ENCODE measurements at places on chromosomes 4 and X.

DNA sequence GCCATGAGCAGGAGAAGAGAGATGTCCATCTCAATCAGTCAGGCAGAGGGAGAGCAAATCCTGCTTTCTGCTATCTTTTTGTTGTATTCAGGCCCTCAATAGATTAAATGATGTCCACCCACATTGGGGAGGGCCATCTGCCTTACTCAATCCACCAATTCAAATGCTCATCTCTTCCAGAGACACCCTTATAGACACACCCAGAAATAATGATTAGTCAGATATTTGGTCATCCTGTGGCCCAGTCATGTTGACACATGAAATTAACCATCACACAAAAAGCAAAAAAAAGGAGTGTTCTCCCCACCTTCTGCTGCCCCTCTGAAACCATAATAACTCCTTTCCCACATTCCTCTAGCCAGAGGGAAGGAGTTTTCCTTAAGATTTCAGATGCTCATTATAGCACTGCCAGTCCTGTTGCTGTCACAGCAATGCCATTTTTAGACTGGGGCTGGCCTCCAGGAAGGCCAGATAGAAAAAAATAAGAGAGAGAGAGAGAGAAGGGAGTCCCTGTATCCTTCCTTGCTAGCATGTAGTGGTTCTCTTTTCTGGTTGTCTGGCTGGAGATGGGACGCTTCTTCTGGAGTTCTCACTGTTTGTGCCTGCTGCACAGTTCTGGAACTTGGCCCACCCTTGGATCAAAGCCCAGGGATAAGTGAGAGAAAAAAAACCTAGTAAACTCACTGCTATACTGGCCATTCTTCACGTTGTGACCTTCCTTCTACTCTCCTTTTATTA lies 177.7 kb downstream of the RBM46 start:
- DNase-seq = no peak

GRCh38 chr4:54942721-54943120 lies 182.7 kb downstream of the KDR start:
- DNase-seq = no peak

DNA sequence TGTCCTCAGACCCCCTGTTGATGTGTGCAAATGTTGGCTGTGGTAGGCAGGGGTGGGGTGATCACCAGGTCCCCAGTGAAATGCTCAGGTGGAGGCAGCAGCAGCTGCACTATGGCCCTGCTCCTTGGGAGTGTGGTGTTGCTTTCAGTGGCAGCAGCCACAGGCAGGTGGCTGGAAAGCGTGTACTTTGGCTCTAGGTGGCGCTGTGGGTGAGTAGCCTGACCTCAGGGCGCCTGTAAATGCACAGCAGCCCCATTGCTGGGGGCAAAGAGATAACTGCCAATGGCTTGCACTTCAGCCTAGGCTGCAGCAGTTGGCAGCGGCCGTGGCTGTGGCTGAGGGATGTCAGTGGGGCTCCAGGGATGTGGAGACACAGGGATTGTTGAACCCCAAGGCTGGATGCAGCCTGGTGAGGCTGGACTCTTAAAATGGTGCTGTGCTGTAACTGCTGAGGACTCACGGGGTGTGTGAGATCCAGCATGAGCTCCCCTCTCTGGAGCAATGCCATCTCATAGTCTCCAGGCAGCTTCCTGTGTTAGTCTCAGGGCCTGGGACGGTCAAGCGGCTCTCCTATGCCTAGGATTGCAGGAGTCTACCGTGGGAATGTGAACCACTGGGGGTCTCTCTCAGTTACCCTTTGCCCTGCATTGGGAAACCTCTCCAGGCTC lies 421.7 kb upstream of the HTR2C start:
- no peak for DNase-seq

DNA sequence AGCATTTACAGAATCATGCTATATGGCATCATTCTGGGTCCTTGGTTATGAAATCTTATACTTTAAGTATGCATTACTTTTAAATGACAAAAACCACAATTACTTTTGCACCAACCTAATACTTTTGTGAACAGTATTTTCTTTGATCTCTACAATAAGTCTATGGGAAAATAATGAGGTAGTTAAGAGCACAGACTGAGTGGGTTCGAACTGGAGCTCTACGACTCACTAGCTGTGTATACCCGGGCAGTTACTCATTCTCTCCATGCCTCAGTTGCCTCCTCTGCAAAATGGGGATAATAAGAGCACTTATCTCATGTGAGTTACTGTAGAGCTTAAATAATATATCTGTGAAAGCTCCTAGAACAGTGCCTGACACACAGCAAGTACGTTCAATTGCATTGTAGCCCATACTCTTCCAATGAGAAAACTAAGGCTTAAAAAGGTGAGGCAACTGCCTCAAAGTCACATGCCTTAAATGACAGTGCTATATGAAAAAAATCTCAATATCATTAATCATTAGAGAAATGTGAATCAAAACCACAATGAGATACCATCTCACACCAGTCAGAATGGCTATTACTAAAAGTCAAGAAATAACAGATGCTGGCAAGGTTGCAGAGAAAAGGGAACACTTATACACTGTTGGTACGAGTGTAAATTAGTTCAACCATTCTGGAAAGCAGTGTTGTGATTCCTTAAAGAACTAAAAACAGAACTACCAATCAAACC lies 151.5 kb downstream of the CHIC2 start:
- no peak for DNase-seq

Data from stimulated activated CD8-positive, alpha-beta memory T cell treated with anti-CD3 and anti-CD28 coated beads, Interleukin-4, amount 100 ng/mL, for 4 hours (primary cell).